ENCODE measurements at places on chromosomes 1 and 21.
A peak's percentile ranks its signal among the peaks of the same experiment; 100 is the strongest.

- DNase-seq: no peak
Observed at GRCh38 chr21:32136546-32136945, 142.3 kb downstream of the MIS18A start.

DNA sequence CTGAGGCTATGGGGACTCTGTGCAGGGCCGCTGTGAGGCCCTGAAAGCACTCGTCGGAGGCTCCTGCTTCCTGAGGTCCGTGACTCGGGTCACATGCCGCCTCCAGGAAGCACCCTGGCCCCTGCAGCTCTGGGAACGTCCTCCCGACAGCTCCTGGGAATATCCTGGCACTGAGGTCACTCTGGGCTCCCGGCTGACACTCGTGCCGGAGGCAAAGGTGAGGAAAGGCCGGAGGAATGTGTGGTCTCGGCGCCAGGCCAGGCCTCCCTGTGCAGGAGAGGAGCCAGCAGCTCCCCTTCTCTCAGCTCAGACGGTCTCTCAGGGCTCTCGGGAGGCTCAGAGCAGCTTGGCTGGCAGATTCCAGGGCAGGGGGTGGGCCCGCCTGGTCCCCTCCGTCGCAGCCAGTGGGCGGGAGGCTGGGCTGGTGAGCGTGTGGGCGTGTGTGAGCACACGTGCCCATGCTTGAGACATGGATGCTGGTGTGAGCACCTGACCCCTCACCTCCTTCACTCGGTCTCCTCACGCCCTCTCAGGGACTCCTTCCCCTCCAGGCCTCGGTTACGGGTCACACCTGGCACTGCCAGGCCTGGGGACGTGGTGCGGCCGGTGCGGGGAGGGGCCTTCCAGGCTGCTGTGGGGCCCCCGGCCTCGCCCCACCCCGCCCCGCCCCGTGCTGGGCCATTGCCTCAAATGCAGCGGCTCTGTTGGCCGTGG lies 5.5 kb upstream of the RNF223 start:
- DNase-seq: peak; percentile 41

DNA sequence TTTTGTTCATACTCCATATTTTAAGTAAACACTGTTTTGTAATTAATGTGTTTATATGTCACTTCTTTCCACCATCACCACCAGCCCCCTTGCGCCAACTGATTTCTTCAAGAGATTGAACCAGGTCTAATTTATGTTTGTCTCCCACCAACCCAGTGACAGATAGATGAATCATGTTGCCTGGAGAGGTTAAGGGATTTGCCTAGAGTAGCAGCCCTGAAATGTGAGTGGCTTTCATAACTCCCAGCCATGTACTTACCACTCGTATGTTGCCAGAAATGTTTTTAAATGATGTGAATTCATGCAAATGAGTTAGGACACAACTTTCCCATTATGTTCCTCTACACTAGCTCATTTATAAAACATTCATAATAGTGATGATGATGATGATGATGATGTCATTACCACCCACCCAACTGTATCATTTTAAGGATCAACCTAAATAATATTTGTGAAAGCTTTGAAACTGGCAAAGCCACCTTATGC lies 86.9 kb downstream of the LRRC8D start:
- no peak for DNase-seq

GRCh38 chr1:157108448-157108847 lies 8.8 kb upstream of the ETV3L start:
- DNase-seq: no peak

GRCh38 chr1:84165601-84166000 lies 21.5 kb downstream of the PRKACB start:
- DNase-seq: no peak

DNA sequence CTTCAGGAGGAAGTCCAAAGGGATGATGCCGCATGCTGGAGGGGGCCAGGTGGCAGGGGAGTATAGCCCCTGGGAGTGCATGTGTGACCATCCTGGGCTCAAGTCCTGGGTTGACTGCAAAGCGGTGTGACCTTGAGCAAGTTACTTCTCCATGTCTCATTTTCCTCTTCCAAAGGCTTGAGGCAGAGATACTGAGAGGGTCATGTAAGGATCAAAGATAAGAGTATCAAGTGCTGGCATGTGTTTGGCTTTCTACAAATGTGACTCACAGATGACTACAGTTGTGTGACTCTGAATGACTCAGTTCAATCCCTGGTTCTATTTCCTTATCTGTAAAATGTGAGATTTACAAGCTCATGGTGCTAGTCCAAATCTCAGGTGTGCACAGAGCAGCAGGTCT lies 26.1 kb downstream of the PROK1 start:
- no peak for DNase-seq

DNA sequence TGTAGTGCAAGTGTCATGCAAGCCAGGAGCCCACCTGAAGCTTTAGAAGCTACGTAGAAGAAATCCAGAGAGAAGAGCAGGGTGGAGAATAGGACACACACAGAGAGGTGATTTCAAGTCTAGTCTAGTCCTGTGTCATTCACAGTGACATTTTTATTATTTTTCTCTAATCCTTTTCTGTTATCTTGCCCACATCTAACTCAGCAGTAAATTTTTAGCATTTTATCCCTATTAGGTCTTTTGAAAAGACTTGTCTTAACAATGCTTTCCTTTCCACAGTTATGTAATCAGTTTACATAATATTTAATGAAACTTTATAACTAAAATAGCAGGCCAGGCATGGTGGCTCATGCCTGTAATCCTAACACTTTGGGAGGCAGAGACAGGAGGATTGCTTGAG lies 198.6 kb downstream of the ADGRL2 start:
- no peak for DNase-seq

DNA sequence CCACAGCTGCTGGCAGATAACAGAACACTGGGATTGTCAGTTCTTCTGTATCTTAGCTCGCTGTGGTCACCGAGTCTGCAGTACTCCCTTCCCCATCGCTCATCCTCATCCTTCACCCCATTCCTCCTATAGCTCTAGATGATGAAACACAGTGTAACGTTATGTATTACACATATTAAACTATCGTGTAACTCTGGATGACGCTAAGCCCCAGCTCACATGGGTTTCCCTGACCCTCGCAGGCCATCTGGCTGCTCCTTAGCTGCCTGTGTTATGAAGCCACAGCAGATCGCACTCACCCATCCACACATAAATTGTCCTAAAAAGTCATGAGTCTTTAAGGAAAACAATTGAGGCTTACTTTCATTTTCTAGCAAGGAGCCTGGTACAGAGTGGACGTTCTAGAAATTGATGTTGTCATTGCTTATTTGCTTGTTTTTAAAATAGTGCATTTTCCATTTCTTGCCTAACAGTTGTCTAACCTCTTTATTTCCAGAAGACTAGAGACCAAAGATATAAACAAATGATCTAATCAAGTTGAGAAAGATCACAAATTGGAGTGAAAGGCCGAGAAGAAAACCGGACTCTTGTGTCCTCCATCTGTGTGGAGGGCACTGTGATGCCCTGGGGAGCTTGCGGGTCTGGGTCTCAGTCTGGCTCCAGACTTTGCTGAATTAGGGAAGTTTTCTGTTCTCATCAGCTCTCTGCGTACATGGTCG lies 24.3 kb upstream of the PCP4 start:
- DNase-seq: no peak

- no peak for DNase-seq
Observed at GRCh38 chr1:150320667-150320978, 710 bp upstream of the PRPF3 start.

GRCh38 chr21:15848634-15849560 lies 119.1 kb downstream of the USP25 start:
- DNase-seq: no peak

GRCh38 chr1:183209533-183210158 lies 23.6 kb downstream of the LAMC2 start:
- no peak for DNase-seq

GRCh38 chr1:51341876-51342496 lies 11.6 kb upstream of the TTC39A start:
- DNase-seq: no peak

DNA sequence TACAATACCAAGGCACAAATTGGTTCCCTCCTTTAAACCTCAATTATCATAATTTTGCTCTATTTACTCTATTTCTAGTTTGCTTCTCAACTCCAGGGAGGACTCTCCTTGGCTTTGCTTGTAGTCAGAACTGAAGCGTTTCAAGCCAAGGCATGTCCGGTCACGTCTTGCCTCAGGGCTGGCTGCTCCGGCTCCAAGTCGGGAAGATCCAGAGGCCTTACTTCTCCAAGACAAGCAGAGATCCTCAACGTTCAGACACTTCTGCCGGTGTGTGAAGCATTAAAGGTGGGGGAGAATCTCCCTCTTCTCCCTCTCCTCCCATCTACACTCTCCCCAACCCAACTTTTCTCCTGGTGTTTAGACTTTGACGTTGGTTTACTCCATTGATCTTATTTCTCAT lies 7.2 kb upstream of the HHAT start:
- DNase-seq: no peak

GRCh38 chr1:94783342-94784189 lies 36.6 kb upstream of the SLC44A3 start:
- DNase-seq: no peak

DNA sequence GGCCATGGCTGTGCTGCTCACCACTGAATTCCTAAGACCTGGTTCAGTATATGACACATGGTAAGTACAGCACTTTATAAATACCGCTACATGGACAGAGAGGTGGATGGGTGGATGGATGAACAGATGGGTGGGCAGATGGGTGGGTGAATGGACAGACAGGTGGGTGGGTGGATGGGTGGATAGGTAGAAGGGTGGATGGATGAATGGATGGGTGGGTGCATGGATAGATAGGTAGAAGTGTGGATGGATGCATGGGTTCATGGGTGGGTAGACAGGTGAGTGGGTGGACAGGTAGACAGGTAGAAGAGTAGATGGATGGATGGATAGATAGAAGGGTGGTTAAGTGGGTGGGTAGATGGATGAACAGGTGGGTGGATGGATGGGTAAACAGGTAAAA lies 54.8 kb downstream of the TMCO4 start:
- DNase-seq: no peak

DNA sequence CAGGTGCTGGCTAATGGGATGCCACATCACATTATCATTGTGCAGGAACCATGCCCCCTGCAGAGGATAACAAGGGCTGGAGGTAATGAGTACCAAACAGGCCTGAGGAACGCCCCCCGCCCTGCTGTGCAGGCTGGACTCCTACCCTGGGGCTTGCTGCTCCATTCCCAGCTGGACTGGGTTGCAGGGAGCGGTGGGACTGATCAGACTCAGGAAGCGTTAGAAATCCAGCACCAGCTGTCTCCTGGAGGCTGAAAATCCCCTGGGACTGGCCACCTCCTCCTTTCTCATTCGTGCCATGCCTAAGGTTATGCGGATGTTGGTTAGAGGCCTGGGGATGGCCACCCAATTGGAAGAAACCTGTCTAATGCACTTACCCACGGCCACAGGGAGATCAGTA lies 36.9 kb upstream of the POU3F1 start:
- DNase-seq: no peak

GRCh38 chr1:109823543-109824348 lies 60.0 kb upstream of the EPS8L3 start:
- DNase-seq: no peak

DNA sequence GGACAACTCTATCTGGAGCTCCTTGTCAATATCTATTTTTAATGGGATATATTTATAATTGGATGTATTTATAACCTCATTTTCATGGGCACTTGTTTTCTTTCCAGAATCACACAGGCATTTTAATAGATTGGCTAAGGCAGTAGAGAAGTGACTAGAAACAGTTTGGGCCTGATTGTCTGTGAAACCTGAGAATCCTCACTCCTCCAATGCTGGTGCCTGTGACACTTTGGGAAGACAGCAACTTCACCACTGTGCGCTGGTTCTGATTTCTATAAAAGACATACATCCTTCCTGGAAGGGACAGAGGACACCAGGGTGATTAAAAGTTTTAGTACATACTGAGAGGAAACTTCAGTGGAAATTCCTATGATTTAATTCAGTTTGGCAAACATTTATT lies 39.6 kb upstream of the RXRG start:
- DNase-seq: no peak

- DNase-seq: no peak
Observed at GRCh38 chr1:181153634-181153961, 65.1 kb downstream of the IER5 start.

DNA sequence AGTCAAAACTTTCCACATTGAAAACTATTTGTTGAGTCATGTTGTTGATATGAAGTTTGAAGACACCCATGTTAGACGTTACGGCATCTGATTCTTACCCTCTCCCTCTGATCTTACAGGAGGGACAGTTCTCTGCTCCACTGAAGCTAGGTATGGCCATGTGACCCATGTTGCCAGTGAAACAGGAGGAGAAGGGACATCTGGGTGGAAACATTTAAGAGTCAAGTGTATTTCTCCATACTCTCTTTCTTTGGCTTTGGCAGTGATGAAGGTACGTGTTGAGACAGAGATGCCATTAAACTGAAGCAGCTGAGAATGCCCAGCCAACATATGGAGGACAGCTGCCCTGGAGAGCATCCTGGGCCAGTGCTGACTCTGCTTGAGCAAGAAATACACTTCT lies 198.4 kb upstream of the PTGFR start:
- no peak for DNase-seq

- no peak for DNase-seq
Observed at GRCh38 chr1:224333309-224333926, 3.4 kb upstream of the NVL start.

Data from activated CD4-positive, CD25-positive, alpha-beta regulatory T cell treated with anti-CD3 and anti-CD28 coated beads, Interleukin-2, amount 50 U/mL, for 72 hours (primary cell).